ENCODE measurements at places on chromosomes 6 and 20.

DNA sequence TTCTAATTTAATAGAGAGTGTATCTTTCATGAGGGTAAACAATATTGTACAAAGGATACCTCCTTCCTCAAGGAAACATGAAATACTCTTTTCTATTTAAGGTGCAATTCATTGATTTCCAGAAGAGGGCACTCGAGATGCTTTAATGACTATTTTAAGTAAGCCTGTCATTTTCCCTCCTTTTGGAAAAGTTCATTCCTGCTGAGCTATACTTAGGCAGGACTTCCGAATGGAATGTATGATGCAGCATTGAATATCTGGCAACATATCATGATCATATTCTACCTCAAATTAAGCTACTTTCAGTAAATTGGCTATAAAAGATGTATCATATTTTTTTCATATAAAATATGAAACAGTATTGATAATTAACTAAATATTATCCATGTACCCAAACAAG, 5.0 kb downstream of the DST start:
- peak; percentile 45 for DNase-seq

DNA sequence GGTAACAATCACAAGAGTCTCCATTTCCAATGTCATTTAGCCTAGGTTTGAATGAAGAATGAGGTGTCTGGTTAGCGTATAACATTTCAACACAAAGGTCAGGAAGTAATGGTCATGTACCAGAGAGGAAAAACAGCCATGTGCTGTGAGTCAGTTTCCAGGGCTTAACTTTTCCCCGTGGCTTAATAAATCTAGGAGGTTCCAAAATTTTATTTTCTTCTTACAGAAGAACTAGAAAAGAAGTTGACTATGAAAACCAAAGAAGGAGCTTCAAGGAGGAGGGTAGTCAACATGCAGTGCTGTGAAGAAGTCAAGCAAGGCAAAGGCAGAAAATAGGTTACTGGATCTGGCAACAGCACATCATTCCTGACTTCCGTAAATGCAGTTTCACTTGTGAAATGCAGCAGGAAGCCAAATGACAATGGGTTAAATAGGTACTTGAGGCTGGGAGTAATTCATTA, 8.4 kb upstream of the GABRR2 start:
- peak; percentile 56 for DNase-seq

- DNase-seq: no peak
Observed at GRCh38 chr6:57303931-57304681, 13.3 kb upstream of the PRIM2 start.

GRCh38 chr20:53828088-53828681, 234.5 kb upstream of the ZNF217 start:
- no peak for DNase-seq

DNA sequence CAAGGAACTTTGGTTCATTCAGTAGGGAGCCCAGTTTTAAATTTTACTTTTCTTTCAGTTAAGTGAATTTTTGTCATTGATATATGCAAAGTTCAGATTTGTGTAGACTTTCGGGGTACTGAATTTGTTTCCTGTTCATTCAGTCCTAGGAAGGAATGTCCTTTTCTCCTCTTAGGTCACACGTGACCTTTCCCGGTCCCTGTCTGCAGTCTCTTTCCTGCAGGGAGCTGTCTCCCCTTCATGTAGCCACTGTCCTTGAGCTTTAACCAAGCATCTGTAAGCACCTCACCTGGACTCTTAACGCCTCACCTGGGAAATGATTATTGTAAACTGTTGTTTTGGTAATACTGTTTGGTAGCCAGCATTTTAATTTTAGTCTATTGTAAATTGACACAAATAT, 190.7 kb downstream of the ARID1B start:
- DNase-seq: no peak

- no peak for DNase-seq
Observed at GRCh38 chr6:46863791-46864190, 57.9 kb downstream of the ADGRF5 start.

- peak; percentile 78 for DNase-seq
Observed at GRCh38 chr6:108557494-108558371, 3.0 kb upstream of the FOXO3 start.

DNA sequence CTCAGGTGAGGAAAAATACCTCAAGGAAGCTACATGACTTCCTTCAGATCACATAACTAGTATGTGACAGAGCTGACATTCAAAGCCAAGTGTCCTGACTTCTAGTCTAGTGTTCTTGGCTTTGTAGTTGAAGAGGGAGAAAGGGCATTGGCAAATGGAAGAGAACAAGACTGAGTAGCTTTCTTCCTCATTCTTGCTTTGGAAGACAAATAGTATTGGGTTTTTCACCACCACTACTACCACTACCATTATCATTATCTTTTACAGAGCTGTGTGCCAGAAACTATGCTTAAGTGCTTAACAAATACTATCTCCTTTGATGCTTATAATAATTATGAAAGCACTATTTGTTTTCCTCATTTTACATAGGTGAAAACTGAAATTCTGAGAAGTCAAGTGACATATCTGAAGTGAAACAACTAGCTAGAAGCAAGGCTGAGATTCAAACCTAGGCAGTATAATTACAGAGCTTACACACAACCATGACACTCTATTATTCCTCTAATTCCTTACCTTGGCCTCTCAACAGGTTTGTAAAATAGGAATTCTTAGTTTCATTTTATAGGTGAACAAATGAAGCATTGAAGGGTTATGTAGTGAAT, 6.8 kb downstream of the ACSS2 start:
- no peak for DNase-seq

GRCh38 chr6:21752054-21752811, 158.7 kb downstream of the SOX4 start:
- no peak for DNase-seq

- DNase-seq: no peak
Observed at GRCh38 chr6:122412001-122412400, 12.5 kb downstream of the HSF2 start.

DNA sequence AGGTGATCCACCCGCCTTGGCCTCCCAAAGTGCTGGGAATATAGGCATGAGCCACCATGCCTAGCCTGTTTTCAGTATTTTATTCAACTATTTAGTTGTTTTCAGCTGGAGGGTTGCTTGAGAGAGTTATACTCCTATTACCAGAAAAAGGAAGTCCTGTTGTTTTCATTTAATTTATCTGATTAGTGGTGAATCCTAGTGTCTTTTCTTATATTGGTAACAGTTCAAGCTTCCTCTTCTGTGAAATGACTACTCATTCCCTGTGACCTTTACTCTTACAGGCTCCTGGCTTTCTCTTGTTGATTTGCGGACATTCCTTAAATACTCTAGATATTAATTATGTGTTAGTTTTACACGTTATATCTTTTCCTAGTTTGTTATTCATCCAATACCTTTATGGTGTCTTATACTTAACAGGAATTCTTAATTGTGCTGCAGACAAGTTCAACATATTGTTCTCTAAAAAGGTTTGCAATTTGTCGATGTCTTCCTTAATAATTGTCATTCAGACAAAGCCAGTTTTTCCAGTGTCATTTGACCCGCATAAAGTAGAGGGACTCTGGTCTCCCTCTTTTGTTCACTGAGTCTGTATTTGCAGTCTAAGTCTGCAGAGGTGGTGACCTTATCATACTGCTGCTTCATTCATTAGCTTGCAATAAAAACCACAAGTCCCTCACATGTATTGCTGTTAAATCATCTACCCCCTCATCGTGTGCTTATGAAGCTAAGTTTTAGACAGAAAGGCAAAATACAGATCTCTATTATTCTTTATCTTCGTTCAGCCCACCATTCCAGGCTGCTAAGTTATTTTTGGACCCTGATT, 51.4 kb downstream of the ZBTB9 start:
- no peak for DNase-seq

- DNase-seq: no peak
Observed at GRCh38 chr6:153553627-153554026, 422.5 kb upstream of the RGS17 start.

- DNase-seq: peak; percentile 70
Observed at GRCh38 chr6:116111552-116112528, 11.2 kb downstream of the NT5DC1 start.

- peak; percentile 77 for DNase-seq
Observed at GRCh38 chr6:32868257-32868788, 14.3 kb downstream of the PSMB9 start.

GRCh38 chr6:17472653-17473183, 79.3 kb downstream of the CAP2 start:
- no peak for DNase-seq

GRCh38 chr20:38112930-38113294, 52.2 kb downstream of the TGM2 start:
- no peak for DNase-seq

DNA sequence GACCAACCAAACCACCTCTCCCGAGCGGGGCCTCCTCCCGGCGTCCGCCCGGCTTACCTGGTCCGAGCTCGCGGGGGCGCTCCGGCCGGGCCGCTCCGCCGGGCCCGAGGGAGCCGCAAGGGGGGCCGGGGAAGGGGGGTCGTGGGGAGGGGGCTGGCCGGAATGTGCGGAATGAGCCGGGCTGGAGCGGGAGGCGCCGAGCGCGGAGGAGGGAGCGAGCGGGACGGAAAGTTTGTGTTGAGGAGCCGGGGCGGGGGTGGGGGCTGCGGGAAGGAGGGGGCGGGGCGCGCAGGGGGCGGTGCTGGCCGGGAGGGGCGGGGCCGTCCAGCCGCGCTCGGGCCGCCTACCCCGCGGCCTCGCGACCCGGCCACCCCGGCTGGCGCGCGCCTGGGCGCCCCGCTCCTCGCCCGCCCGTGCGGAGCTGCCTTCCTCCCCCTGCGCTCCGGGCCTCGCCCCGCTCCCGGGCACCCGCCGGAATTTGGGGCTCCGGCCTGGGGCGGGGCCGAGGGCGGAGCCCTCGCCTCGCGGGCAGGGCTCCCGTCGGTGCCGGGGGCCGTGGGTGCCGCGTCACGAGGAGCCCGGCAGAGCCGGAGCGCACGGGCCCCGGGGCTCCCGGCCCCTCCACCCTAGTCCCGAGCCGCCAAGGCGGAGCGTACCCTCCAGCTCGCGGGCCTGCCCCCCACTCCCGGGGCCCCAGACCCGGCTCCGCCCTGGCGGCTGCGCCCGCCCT, at the start of gene TEAD3:
Gene TEAD3 (minus strand): TSS at position 239 of the 730 bp plus-strand sequence.
- no peak for DNase-seq

DNA sequence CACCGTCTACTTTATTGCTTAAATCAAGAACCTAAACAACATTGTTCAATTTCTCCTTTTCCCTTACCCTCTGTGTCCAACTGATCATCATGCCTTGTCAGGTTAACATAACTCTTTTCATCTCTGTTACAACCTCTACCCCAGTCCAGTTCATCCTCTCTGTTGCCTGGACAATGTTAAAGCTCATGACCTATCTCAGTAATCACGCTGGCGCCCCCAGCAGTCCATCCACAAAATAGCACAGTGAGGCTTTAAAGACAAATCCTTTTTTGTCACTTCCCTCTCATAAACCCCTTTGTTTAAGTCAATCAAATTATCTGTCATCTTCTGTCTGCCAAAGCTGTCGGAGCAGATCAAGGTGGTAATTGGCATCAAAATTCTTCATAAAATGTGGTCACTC, 140.1 kb downstream of the QKI start:
- peak; percentile 55 for DNase-seq

- DNase-seq: no peak
Observed at GRCh38 chr20:35117196-35117595, 24.6 kb upstream of the TRPC4AP start.

DNA sequence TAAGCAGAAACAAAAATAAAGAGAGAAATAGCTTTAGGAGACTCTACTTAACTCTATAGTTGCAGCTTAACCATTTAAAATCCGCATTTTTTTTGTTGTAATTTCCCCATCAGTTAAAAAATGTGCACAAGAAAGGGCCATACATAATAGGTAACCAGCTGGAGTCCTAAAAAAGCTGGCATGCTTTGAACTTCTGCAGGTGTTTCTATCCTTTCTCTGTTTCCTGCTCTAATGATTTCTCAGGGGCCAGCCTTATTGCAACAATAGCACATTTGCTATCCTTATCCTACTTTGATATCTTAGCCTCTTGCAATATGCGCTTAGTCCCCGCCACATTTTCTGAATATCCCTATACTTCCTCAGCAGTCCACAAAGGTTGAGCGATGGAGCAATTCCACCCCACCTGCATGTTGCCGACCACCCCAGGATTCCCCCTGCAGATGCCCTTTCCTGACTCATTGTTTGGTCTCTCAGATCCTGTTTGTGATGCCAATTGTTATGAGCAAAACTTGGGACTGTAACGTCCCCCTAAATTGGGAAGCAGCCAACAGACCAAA, 48.5 kb downstream of the TRIM27 start:
- DNase-seq: no peak
